ENCODE measurements at places on chromosomes 2 and 18. TPM values are rescaled to one million over a fixed set of nuclear protein-coding genes. Genes with fewer than 3 reads are reported as not detected.

Gene CCDC195
- not detected for total RNA-seq

Gene DAW1
- 0.23 TPM for total RNA-seq

Gene UPP2
- total RNA-seq, result not detected

GRCh38 chr2:18527822-18528221 is 32.6 kb downstream of the RDH14 start:
- no peak for DNase-seq

GRCh38 chr2:215550331-215550730 is 114.5 kb upstream of the FN1 start:
- DNase-seq, result no peak

GRCh38 chr18:34959989-34960388 is 81.2 kb upstream of the MAPRE2 start:
- DNase-seq, result no peak

GRCh38 chr2:58098254-58099095 is 51.9 kb downstream of the VRK2 start:
- peak; percentile 42 for DNase-seq

- peak; percentile 77 for DNase-seq
These were observed 180.4 kb upstream of the ZFP36L2 start for GRCh38 chr2:43406651-43407279.

- peak; percentile 1 for DNase-seq
These were observed 401.2 kb downstream of the GALR1 start for GRCh38 chr18:77650799-77651385.

DNA sequence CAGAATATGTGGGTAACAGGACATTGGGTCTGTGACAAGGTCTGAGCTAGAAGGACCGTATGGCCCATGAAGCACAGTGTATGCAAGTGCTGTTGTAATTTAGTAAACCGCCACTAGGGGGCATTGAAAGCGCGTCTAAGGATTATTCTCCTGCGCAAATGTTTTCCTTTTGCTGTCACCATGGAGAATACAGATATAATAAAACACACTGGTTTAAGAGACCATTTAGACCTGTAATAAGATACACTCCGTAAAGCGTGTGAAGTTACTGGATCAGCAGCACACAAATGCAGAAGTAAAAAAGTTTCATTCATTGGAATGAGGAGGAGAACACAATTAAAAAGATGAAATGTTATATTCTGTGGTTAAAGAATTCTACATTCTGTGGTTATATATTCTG is 272.4 kb downstream of the AGAP1 start:
- DNase-seq, result peak; percentile 83

DNA sequence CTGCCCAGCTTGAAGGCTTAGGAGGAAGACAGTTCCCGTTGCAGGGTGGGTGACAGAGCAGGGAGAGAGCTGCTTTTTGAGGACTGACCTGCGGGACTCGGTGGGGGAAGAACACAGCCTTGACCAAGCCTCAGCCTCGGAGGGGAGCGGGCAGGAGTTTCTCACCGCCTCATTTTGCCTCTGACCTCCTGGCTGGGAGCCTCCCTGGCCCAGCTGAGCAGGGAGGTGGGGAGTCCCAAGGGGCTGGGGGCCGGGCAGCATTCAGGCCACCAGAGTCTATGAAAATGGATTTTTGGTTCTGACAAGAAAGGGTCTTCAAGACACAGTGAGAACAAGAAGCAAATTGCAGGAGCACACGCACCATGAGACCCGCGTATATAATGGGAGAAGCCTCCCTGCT is 51.3 kb upstream of the SMAD7 start:
- no peak for DNase-seq

DNA sequence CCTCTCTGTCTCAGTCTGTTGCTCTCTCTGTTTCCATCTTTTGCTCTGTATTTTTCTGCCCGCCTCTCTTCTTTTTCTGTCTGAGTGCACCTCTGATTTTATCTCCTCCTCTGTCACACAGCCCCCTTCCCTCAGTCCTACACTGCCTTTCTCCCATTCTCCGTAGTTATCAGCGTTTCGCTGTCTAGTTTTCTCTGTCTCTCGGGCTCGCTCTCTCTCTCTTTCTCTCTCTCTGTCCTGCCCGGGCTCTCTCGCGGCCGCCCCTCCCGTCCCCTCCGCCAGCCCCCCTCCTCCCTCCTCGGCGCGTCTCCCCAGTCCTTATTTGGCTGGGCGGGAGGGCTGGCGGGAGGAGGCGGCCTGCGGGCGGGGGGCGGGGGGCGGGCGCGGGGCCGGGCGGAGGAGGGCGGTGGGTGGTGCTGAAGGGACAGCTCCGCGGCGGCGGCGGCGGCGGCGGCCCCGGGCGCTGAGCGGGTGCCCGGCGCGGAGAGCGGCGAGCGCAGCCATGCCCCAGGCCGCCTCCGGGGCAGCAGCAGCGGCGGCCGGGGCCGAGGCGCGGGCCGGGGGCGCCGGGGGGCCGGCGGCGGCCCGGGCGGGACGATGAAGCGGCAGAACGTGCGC is at the start of gene KCNK3:
TSS of gene KCNK3 (plus strand) at position 444 of the 618 bp plus-strand sequence. CDS start at position 598, 154 bp downstream.
- DNase-seq, result peak; percentile 11

All from LHCN-M2 (cell line).